ENCODE measurements at places on chromosomes 7 and 10.

GRCh38 chr10:61830846-61831273, 70.6 kb upstream of the ARID5B start:
- DNase-seq: no peak

- DNase-seq: no peak
These were observed 194.4 kb downstream of the NSUN6 start for GRCh38 chr10:18456984-18457383.

GRCh38 chr10:1187151-1187854, 131.1 kb downstream of the WDR37 start:
- DNase-seq: no peak

DNA sequence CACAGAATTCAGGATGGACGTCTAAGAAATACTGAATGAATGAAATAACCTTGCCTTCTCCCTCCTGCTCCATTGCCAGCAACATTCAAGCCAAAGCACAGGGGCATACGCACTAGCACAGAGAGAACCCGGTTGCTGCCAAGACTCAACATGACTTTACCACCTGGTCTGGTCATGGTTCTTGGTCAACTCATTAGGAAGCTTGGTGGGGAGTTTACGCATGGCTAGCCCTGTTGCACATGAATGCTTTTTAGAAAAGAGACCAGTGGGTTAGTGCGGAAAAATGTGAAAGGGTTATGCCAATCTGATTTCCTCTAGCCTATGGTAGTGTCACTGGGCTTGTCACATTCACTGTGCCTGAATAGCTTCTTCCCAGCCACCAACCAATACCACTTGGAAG, 187.6 kb upstream of the NEBL start:
- DNase-seq: no peak

DNA sequence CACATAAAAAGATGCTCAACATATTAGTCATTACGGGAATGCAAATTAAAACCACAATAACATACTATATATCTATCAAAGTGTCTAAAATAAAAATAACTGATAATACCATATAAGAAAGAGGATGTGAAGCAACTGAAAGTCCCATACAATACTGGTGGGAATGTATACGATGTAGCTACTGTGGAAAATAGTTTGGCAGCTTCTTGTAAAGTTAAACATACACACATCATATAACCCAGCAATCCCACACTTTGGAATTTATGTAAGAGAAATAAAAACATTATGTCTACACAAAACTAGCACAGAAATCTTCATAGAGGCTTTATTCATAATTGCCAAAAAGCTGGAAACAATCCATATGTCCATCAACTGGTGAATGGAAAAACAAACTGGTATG, 10.5 kb upstream of the COMMD3 start:
- no peak for DNase-seq

DNA sequence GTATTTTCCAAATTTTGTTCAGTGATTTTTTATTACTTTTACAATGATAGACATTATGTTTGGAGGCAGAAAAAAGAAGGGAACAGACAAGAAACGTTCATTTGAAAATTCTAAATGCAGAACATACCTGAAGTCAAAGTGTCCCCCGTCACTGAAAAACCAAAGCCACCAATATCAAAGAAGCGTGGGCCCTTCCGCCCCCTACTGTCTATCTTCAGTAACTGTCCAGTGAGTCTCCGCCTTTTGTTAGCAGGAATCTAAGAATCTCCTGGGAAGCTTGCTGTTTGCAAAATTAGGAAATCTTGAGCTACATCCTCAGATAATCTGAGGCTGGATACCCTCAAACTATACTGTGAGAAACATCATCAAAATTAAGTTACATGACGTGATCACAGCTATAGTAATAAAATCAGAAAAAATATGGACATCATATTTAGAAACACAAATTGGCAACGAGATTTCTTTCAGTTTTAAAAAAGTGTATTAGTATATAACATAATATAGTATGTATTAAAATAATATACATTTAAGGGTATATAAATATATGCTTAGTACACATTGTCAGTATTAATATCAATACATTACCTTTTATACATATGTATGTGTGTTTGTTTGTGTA, 169.3 kb upstream of the AKR1E2 start:
- no peak for DNase-seq

DNA sequence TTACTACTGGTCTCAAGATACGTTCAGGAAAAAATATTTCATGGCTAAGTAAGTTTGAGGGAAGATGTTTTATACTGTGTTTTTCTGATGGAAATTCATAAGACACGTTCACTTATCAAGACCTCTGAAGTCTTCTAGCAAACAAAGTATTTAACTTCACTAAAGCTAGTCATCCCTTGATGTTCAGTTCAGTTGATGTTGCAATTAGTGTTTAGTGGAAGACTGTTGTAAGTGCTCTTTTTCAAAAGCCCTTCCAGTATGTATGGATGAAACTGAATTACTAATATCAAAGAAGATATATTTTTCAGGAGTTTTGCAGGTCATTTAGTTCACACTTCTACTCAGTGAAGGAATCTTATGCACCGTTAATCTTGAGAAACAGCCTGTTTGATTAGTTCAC, 25.1 kb downstream of the CUL1 start:
- DNase-seq: no peak

DNA sequence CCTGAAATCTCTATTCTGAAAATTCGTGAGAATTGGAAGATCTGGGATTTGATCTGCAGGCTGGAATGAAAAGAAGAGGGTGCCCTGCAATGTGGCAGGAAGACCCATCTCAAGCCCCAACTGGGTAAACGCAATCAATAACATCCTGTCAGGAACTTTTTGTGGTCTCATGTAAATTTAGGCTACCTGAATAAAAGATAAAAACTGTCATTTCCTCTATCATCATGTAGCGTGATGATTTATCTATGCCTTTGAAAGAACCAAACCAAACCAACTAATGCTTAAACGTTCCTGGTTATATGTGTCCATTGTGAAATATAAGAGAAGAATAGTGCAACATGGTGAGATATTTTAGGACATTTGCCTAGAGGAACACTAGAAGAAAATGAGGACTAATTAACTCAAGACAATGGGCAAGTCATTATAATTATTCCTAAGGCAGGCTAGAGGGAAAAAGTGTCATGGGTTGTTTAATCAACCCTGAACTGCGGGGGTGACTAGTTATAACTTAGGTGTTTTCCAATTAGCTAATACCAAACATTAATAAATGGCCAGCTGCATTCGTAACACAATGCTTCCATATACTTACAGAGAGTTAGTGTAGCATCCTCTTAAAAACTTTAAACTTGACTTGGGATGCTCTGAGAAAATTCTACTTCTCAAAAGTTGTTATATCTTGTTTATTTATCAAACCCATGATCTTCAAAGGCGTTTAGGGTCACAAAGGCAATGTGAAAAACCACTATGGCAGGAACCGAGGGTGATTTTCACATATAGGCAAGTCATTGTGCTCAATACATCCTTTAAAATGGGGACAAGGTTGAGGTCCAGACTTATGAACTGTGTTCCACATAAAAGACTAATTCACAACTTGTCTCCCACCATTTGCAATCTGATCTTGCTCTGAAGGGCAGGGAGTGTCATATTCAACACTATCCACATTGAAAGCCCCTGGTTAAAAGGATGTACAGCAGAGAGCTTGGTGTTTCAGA, 48.6 kb upstream of the ADO start:
- DNase-seq: no peak

GRCh38 chr10:90204956-90205314, 503.5 kb downstream of the KIF20B start:
- no peak for DNase-seq

- no peak for DNase-seq
These were observed 10.0 kb upstream of the MEST start for GRCh38 chr7:130481898-130482297.

- DNase-seq: no peak
These were observed 13.5 kb downstream of the GCC1 start for GRCh38 chr7:127571741-127572505.

- no peak for DNase-seq
These were observed 118.2 kb downstream of the JAZF1 start for GRCh38 chr7:28062197-28062991.

- no peak for DNase-seq
These were observed 59.2 kb downstream of the EZH2 start for GRCh38 chr7:148824864-148825263.

All from stimulated activated CD8-positive, alpha-beta memory T cell treated with anti-CD3 and anti-CD28 coated beads, Interleukin-7, amount 100 ng/mL, for 1 hour (primary cell).